ENCODE measurements at places on chromosomes 13 and 19. TPM values are rescaled to one million over a fixed set of nuclear protein-coding genes. Genes with fewer than 3 reads are reported as not detected.

Gene HSPB6
- total RNA-seq: 0.69 TPM

Gene OXGR1
- total RNA-seq: not detected

Gene PRPF31
- 69.8 TPM for total RNA-seq

Gene MBD3L5
- not detected for total RNA-seq

- no peak for DNase-seq
Measured at GRCh38 chr13:73292127-73292526, 233.3 kb downstream of the KLF5 start.

- DNase-seq: no peak
Measured at GRCh38 chr13:110327051-110327721, 20.1 kb downstream of the COL4A2 start.

GRCh38 chr19:27922970-27923369 is 1290.0 kb downstream of the UQCRFS1 start:
- no peak for DNase-seq

DNA sequence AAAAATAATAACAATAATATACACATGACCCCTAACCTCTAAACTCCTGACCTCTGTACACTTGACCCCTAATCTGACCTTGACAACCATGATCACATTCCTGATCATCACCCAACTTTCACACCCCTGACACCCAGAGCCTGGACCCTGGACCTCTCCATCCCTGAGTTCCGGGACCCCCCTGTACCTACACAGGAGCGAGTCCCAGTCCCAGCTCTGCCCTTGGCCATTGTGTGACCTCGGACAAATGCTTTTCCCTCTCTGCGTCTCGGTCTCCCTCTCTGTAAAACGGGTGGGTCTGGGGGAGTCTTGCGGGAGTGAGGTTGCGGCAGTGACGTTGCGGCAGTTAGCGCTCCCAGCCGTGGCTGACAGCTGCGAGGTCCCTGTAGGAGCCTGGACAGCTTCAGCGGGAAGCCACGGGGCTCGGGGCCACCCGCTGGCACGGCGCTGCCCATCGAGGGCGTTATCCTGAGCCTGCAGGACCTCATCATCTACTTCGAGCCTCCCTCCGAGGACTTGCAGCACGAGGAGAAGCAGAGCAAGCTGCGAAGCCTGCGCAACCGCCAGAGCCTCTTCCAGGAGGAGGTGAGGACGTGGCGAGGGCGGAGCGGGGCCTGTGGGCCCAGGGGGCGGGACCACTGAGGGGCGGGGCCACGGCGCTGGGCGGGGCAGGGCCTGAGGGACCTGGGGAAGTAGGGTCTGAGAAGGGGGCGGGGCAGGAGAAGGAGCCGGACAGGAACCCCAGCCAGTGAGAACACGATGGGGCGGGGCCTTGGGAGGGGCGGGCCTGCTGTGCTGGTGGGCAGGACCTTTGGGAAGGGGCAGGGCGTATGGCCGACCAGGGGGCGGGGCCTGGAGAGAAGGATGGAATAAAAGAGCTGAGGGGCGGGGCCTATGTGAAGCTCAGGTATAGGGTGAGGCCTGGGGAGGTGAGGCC is 19.2 kb downstream of the RYR1 start:
- no peak for DNase-seq

- DNase-seq: no peak
Measured at GRCh38 chr19:15120135-15121026, 13.2 kb downstream of the SYDE1 start.

- DNase-seq: no peak
Measured at GRCh38 chr13:75372923-75373841, 108.8 kb downstream of the TBC1D4 start.

GRCh38 chr19:13505761-13506470 is 363 bp downstream of the CACNA1A start:
- DNase-seq: no peak

DNA sequence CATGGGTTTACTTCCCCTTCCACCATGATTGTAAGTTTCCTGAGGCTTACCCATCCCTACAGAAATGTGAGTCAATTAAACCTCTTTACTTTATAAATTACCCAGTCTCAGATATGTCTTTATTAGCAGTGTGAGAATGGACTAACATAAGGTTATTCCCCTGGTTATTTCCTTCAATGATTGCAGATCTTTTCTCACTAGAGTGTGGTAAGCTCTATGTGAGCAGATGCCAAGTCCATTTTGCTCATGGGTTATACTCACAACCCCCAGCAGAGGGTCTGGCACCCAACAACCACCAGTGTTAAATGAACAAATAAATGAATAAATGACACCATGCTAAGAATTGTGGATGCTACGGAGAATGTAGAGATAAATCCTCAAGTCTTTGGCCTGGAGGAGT is 472.8 kb downstream of the LIG4 start:
- DNase-seq: no peak

DNA sequence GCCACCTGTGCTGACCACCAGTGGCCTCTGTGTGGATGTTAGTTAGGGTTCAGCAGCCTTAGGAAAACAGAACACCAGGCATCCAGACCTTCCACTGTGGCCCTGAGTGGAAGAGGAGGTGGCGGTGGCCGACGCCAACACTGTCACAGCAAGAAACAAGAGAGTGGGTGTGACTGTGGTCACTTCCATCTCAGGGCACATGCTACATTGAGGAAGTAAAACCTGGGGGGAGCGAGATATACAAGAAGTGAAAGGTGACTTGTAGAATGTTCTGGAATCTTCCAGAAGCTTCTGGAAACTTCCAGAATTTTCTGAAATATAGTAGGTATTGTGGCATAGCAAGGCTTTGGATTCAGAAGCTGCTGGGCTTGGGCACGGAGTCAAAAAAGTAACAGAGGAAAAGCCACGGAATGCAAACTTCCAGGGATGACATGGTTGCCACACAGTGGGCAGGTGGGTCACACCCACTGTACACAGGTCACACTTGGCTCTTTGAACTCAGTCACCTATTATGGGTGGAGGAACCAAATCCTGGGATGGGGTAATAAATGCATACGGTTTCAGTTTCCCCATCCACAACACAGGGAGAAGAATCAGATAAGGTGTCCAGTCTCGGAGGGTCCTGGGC is 24.3 kb downstream of the GNG7 start:
- no peak for DNase-seq

GRCh38 chr13:47904891-47905290 is 96.2 kb downstream of the SUCLA2 start:
- DNase-seq: no peak

- no peak for DNase-seq
Measured at GRCh38 chr19:44876930-44877535, 14.0 kb upstream of the TOMM40 start.

GRCh38 chr19:338421-338820 is 6.2 kb downstream of the MIER2 start:
- DNase-seq: no peak

DNA sequence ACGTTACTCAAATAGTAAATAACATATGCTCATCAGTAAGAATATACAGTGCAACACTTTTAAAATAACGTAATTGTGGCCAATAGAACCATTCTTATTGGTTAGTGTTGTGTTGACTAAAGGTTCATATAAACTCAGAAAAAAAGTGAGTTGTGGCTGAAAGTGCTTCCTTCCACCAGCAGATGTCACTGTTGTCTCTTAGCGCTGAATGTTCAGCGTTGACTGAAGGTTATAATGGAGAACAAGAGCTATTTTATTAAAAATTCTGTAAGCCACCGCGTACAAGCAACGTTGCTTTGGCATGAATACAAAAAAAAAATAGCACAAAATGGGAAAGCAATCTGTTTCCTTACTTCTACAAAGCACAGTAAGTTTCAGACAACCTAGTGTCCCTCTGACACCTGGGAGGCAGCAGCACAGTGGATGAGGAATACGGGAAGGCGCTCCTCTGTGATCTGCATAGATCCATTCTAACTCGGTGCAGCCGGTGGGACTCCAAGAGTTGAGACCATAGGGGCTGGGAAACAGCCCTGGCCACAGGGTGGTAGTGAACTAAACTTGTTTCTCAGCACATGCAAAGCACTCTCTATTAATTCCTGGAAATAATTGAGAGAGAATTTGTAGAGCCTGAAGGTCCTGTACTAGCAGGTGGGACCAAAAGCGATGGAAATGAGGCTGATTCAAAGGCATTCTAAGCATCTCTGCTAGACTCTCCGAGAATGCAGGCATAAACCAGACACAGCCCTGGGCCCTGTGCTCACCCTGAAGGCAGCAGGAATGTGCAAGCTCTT is 23.9 kb upstream of the OXGR1 start:
- DNase-seq: no peak

DNA sequence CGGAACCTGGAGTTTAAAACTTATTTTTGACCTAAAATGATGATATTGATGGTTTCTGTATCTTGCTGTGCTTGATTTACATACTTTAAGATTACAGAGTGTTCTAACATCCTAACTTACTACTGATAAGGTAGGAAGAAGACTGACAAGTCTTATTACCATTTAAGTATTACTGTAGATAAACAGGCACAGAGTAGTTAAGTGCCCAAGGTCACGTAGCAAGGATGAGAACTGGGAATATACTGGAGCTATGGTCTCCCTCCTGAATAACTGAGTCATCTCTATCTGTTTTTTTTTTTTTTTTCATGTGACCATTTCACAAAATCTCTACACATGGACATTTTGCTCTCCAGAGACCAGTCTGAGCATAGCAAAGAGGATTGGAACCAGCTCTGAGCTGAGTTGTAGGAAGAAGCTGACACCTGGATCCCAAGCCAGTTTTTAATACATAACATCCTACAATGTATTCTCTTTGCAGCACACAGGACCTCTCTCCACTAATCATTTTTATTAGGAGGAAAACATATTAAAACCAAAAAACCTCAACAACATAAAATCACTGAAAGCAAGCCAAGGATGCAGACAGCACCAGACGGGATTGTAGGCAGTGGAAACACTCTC is 173.5 kb downstream of the DNAJC15 start:
- DNase-seq: no peak

DNA sequence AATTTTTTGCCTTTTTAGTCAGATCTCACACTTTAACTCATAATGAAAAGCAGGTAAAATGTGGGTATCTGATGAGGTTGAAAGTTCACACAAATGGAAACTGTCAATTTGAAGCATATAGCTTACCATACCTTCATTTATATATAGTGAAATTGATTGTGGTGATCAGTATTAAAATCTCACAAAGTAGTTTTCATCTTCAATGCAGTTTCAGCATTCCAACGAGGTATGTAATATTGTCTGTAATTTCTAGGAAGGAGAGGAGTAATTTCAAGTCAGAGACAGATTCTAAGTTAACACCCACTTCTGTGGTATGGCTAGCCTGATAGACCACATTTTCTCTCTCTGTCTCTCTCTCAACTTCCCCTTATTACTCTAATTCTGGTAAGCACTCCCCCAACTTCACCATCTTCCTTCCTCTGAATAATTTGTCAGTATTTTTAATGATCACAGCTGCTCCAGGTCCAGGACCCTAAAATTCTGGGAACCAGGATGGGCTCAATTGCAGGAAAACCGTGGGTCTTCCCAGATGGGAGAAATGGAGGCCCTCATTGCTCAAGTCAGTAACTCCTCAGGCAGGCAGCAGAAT is 455.7 kb downstream of the FGF9 start:
- no peak for DNase-seq

- no peak for DNase-seq
Measured at GRCh38 chr13:91889641-91890040, 491.2 kb downstream of the GPC5 start.

DNA sequence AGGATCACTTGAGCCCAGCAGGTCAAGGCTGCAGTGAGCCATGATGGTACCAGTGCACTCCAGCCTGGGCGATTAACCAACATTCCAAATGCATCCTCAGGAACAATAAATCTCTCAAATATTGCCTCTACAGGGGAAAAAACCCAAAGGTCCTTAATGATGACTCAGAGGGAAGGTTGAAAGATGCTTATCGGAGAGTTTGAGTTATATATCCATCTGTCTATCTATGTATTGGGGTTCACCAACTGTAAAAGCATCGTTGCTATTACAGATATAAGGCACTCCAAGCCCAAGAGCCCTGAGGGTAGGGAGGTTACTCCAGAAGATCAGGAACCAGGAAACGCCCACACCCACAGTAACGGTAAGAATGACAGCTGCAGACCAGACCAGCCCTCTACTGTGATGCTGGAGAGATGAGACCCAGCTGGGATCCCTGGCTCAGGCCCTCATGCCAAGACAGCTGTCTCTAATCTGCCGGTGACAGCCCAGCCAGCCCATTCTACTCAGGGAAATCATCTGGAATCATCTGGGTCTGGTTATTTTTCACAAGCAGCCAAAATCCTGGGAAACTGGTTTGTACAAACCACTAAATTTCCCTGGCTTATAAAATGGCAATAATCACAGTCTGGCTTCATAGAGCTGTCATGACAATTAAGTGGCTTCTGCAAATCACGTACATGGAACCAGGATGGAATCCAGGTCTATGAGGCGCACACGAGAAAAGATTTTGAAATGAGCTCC is 23.8 kb downstream of the TEX101 start:
- DNase-seq: peak; percentile 8

- DNase-seq: no peak
Measured at GRCh38 chr19:49790866-49791265, 22.2 kb downstream of the FUZ start.

Measured in T-cell (primary cell).